ENCODE measurements at places on chromosomes 6 and 20.

GRCh38 chr6:35327349-35328027 is 14.9 kb upstream of the PPARD start:
- peak; percentile 79 for DNase-seq

DNA sequence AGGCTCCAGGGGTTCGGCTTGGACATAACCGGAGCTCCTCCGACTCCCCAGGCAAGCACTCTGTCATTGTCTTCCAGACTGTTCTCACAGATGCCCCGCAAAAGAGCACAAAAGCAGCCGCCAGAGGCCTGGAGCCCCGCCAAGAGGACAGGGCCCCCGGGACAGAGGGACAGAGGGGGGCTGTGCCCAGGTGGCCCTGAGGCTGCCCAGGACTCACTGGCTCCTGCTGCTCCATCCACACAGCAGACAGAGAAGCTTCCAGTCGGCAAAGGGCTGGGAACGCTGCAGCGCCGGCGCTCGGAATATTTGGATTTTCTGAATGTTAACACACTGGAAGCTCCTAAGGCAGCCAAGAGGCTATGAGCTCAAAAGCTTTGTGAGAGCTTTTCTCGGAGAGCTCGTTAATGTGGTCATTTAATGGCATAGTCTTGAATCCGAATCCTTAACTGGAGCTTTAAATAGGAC is 68.0 kb upstream of the QKI start:
- DNase-seq, result no peak

GRCh38 chr20:34243377-34243776 is 2.2 kb downstream of the ASIP start:
- no peak for DNase-seq

- DNase-seq, result no peak
Observed at GRCh38 chr6:119138906-119139541, 60.6 kb upstream of the FAM184A start.

DNA sequence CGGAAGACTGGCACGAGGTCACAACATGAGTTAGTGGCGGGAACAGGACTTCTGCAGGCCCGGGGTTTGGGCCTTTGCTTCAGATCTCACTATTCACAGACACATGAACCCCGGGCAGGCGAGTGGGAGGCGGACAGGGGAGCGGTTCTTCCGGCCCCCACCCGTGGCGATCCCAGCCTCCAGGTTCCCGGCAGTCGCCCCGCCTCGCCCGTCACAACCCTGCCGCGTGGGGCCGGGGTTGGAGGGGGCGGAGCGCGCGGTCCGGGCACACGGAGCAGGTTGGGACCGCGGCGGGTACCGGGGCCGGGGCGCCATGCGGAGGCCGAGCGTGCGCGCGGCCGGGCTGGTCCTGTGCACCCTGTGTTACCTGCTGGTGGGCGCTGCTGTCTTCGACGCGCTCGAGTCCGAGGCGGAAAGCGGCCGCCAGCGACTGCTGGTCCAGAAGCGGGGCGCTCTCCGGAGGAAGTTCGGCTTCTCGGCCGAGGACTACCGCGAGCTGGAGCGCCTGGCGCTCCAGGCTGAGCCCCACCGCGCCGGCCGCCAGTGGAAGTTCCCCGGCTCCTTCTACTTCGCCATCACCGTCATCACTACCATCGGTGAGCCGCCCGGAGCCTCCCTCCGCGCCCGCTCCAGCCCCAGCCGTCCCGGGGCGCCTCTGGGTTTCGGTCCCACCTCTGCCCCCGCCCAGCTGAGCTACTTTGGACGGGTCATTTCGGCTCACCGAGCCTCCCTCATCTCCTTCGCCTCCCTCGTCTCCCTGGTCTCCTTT is at the start of gene KCNK15:
Gene KCNK15 (plus strand): TSS at position 268 of the 769 bp plus-strand sequence. CDS start 46 bp downstream, at position 314.
- peak; percentile 13 for DNase-seq

DNA sequence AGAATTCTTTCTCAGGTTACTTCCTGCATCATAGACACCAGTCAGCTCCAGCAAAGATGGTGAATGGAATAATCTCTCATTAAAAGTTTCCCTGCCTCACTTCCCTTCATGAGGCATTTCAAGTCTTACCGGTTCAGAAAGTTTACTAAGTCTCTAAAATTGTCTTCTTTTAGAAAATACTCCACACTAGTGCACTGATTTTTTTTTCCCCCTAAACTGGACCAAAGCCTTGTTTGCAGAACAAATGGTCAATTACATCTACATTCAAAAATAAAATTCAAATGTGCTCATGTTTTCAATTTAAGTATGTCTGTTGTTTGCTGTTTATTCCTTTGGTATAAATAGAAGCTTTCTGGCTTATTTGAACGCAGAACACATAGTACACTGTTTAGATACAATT is 111.2 kb downstream of the GMPR start:
- no peak for DNase-seq

DNA sequence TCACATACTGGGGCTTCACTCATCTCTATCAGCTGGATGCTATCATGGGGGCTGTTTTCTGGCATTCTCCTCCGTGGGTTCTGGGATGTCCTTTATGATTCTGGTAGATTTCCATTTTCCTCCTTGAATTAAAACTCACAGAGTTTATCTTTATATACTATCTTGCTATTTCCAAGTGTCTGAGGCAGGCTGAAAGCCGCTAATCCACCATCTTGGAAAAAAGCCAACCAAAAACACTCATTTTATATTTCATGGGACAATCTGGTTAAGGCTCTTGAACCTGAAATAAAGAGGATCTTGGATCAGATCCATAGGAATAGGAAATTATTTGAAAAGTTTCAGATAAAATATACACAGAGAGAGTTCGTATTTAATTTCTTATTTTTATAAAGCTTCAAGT is 86.0 kb downstream of the AFG1L start:
- no peak for DNase-seq

DNA sequence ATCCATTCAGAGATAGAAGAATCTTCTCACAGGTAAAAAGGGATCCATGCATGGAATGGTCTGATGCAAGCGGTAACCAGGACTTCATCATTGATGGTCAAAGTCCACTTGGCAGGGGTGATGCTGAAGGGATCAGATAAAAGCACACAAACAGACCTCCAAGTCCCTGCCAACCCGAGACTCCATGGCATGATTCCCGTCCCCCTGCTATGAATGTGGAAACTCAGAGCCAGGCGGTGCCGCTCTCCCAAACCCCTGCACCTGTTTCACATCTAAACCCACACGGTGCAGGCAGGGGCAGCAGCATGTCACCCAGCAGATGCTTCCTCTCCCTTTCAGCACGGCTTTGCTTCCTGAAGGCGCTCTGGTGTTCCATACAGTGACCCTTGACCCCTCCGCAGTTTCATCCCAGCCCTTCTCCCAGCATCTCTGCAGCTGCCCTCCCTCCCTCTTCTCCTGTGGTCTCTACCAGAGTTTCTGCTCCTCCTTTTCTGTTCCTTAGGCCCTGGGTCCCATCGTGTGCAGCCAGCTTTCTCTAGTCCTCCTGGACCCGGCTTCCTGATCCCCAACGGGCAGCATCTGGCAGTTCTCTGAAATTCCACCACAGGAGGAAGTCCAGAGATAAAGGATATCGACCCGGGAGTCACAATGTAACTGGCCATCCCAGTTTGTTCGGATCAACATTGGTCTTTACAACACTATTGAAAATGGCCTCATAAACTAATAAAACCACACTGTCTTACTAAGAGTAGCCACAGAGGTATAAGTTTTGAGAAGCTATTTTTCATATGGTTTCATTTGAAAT is 235.0 kb downstream of the TTLL2 start:
- DNase-seq, result no peak

DNA sequence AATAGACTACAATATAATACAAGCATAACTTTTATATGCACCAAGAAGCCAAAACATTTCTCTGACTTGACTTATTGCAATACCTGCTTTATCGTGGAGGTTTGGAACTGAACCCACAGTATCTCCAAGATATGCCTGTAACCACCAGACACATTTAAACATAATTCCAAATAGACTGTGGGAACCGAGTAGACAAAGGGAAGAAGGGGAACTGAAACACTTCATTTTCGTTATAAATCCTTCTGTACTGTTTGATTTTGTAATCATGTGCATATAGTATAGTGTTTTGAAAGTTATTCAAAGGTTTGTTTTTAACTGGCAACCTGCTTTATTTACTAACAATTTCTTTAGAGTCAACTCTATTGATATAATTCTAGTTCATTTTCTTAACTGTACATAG is 154.9 kb upstream of the BEND6 start:
- no peak for DNase-seq

DNA sequence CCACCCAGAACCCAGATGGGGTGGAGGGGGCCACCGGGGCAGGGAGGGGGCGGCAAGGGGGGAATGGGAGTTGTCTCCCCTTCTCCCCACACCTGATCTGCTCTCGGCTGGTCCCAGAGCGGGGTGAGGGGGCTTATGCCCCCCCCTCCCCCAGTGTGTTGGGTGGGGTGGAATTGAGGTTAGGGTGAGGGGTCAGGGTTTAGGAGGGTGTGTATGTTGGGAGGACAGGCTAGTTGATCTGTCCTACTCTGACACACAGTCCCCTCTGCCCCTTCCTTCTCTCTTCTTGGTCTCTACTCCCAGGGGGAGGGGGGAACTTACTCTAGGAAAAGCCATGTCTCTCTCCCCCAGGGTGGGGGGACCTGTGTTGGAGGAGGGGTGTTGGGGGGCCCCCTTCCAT is 1.9 kb upstream of the ZBTB9 start:
- DNase-seq, result no peak

GRCh38 chr20:31560746-31561598 is 44.1 kb upstream of the ID1 start:
- DNase-seq, result no peak

DNA sequence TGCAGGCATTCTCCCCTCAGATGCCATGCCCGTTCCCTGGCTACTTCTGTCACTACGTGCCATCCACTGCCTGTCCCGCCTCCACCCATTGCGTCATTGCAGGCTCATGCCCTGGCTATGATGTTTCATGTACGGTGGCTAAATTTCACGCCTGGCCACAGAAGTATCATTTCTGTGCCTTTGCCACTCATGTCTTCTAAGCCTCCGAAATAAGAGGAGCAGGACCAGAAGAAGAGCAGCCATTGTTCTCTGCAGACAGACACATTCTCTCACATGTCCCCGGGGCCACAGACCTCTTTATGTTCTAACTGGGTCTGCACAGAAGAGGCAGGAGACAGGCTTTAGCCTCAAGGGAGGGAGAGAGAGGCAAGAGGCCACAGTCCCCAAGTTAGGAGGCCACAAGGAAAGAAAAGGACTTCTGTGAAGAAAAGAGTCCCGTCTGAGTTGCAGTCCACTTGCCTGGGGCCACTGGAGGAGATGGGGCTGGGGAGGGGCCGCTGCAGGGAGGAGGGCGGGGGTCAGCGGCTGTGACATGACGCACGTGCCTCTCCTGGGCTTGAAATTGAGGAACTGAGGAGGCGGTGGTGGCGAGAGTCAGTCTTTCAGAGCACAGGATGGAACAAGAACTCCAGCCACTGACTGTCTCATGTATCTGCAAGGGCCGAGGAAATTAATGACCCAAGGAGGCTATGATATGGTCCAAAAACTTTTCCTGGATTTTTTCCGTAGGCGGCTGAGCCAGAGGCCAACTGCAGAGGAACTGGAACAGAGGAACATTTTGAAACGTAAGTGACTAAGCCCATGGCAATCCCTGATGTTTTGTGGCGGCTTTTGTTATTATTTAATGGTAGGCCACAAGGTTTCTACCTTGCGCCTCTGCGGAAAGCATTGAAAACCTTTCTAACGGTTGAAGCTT is 55.9 kb downstream of the TBC1D7 start:
- peak; percentile 21 for DNase-seq

GRCh38 chr20:3661060-3661813 is 2.0 kb downstream of the GFRA4 start:
- DNase-seq, result no peak

- DNase-seq, result no peak
Observed at GRCh38 chr6:1325461-1326309, 13.8 kb downstream of the FOXQ1 start.

DNA sequence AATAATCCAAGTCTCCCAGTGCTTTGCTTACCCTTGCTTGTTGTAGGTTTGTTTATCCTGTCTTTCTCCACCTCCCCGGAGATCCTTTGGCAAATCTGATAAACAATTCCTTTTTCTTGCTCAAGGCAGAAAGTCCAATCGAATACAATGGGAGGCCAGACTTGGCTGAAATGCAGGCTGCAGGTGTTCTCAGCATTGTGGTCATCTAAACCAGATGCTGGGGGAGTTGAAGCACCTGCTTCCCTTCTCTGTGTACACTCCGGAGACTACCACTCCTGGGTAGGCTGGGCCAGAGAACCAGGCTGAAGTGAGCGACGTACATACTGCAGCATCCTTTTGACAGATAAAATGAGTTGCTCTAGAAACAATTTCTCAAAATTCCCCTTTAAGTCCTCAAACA is 82.6 kb upstream of the PREP start:
- DNase-seq, result no peak

DNA sequence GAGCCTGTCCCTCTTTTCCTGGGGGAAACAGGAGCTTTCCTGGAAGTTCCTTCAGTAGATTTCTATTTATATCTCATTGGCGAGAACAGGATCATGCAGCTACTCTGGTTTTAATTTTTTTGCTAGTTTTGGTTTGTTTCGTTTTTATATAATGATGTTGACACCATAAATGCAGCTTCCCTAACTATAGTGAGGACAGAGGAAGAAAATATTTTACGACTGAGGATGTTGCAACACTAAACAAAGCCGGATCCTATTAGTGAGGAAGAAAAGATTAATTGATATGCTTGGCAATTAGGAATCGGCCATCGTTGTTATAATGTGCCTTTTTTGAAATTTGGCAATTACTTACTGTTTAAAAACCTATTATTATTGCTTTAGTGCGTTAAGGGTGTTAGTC is 16.6 kb downstream of the KDM1B start:
- no peak for DNase-seq

All from CD4-positive, alpha-beta T cell treated with Interleukin-1 beta for 1 hour (primary cell).